ENCODE measurements at places on chromosomes 16 and 17.
A peak's percentile ranks its signal among the peaks of the same experiment; 100 is the strongest.

DNA sequence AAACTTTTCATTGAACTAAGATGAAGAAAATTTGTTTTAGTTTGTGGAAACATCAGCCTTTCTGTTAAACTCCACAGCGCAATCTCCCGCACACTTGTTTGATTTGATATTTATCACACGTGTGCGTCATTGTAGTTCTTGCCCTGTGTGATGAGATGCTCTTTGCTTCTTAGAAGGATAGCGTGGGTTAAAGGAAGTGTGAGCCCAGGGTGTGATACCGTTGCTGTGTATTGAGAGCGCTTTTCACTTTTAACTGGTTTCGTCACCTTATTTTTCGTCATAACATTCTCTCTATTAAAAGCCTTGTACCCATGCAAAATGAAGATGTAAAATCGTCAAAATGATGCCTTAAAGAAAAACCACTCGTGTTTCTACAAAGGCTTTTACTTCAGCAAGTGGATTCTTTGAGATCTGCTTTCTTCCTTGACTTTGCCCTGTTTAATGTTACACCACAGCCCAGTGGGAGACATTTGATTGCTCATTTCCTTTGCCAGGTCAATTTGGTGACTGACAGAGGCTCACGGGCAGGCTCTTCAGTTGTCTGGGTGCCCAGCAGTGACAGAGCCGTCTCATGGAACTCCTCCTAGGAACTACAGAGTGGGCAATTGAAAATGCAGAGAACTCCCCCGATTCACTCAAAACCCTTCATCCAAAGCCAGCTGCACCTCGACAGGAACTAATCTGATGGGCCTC, 61.1 kb downstream of the RPA1 start:
- DNase-seq, result no peak

DNA sequence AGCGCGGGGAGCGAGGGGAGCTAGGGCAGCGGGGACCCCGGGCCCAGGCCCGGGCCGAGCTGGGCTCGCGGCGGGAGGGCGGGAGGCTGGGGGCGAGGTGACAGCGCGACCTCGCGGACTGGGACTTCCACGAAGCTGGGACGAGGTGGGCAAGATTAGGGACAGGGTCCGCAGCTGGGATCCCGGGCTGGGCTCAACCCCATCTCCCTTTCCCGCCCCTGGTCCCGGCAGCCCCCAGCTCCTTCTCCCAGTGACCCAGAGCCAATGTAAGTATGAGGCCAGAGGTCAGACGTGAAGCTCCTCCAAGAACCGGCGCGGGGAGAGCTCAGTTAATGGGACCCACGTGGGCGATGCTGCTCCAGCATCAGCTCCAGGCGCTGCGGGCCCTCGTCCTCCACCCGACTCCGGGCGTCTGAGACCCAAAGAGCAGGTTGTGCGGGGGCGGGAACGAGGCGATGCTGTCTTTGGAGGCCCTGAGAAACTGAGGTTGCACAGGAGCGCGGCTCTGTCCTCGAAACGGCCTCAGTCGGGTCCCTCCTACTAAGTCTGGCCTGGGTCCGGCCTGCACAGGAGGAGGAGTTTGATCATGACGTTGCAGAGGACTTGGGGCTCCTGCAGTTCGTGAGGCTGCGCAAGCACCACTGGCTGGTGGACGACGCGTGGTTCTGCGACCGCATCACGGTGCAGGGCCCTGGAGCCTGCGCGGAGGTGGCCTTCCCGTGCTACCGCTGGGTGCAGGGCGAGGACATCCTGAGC, 585 bp downstream of the ALOX12 start:
- DNase-seq, result no peak

GRCh38 chr16:16815641-16816040, 436.7 kb downstream of the NPIPA7 start:
- no peak for DNase-seq

- no peak for DNase-seq
Measured at GRCh38 chr16:55222486-55222885, 101.5 kb upstream of the IRX6 start.

GRCh38 chr16:50578137-50578536, 29.9 kb downstream of the NKD1 start:
- peak; percentile 76 for DNase-seq

GRCh38 chr17:4711661-4712181, 1.3 kb downstream of the ARRB2 start:
- DNase-seq, result peak; percentile 88

GRCh38 chr16:1647856-1648255, 30.2 kb upstream of the JPT2 start:
- no peak for DNase-seq

DNA sequence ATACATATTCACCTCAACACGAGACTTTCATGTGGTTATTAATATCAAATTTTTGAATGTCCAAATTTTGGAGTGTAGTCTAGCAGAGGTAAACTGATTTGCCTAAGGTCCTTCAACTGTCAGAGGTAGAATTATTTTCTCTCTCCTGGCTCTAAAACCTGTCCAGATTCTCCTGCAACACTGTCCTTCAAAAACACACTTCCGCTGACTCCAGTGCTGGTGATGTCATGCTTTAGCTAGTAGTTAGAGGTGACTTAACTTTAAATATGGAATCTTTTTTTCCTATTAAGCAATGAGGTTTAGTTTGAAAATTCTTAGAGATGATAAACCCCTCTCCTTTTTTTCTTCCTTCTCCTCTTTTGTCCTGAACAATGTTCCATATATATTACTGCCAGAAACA, 10.8 kb upstream of the CBLN1 start:
- no peak for DNase-seq

- DNase-seq, result peak; percentile 37
Measured at GRCh38 chr16:58494981-58495520, 4.9 kb upstream of the NDRG4 start.

- DNase-seq, result no peak
Measured at GRCh38 chr17:32588982-32589381, 102.2 kb downstream of the CDK5R1 start.

- no peak for DNase-seq
Measured at GRCh38 chr17:42922294-42922693, 21.7 kb downstream of the G6PC1 start.

DNA sequence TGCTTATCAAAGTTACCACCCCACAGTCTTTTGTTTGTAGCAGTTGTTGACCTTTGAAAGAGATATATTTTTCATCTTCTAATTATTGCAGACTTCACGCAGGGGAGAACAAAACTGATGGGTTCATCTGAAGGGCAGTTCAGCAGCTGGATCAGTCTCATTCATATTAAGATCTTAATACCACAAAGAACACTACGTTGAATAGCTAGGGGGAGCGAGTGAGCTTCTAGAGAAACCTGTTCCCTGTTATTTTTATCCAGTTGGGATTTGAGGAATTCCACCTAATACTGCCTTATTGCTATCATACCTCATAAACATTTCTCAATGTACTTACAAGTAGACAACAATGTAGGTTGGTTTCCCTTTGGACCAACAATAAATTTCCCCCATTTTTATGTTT, 306.1 kb upstream of the KIF2B start:
- no peak for DNase-seq

DNA sequence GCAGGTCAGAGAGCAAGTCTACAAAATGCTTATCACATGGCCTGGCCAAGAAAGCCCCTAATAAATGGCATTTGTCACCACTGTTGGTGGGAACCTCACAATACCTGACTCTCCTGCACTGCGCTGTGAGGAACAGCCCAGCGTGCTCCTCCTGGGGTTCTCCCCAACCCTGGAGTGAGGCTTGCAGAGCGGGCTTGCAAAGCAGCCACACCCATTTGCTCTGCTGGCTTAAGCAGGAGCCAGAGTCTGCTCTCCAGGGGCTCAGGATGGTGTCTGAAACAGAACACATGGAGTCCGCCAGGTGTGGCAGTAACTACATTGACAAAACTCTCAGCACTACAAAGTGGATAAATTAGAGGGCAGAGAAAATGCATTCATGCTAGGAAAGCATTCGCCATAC, 331.0 kb upstream of the CCL2 start:
- no peak for DNase-seq

- DNase-seq, result no peak
Measured at GRCh38 chr17:76270127-76270592, 5.0 kb downstream of the UBALD2 start.

DNA sequence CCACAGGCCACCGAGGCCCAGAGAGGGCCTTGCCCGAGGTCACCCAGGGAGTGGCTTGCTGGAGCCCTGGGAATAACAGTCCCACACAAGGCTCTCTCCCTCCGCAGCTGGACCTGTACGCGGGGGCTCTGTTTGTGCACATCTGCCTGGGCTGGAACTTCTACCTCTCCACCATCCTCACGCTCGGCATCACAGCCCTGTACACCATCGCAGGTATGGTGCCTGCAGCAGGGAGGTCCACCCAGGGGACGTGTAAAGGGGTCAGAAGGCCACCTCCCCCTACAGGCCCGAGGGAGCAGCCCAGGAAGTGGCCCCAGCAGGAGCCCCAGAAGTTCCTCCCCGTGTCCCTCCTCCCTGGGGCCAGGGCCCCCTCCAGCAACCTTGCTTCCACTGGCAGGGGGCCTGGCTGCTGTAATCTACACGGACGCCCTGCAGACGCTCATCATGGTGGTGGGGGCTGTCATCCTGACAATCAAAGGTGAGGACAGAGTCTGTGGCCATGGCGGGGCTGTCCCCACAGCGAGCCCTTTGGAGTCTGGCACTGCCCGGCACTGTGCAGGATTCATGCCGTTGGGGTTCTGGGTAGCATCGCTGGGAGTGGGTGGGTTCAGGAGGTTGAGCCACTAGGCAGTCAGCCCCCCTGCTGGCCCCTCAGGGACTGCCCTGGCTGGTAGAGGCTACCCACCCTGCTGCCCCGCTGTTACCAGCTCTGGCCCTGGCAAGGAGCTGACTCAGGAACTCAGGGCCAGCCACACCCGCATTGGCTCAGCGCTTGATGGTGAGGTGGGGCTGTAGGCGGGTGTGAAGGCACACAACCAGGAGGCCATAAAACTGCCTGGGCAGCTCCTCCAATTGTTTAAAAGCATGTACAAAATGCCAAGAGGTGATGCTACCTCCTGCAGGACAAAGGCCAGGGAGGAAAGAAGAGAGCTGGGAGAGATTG, 17.3 kb downstream of the SLC5A10 start:
- DNase-seq, result peak; percentile 11

DNA sequence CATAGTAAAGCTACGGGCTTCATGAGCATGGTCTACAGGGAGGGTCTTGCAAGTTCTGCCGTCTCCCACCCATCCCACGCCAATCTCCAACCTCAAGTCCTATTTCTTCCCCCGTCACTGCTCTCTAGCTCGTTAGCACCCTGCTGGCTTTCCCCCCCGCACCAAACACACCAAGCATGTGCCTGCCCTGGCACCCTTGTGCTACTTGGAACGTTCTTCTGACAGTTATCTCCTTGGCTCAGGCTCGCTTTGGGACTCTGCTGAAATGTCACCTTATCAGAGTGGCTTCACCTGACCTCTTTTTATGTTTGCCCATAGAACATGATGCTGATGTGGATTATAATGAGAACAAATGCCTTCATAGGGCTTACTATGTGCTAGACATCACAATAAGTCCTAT, 21.9 kb downstream of the GLYR1 start:
- no peak for DNase-seq

DNA sequence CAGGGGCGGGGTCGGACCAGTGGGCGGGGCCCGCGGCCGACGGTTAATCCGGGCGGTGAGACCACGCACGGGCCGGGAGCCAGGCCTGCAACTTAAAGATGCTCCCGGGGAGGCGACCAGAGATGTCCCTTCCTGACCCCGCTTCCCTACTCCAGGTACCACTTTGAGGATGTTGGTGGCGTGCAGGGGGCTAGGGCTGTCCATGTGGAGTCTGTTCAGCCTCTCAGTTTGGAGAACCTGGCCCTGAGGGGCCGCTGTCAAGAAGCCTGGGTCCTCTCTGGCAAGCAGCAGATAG, 580 bp downstream of the RANGRF start:
- DNase-seq, result no peak

DNA sequence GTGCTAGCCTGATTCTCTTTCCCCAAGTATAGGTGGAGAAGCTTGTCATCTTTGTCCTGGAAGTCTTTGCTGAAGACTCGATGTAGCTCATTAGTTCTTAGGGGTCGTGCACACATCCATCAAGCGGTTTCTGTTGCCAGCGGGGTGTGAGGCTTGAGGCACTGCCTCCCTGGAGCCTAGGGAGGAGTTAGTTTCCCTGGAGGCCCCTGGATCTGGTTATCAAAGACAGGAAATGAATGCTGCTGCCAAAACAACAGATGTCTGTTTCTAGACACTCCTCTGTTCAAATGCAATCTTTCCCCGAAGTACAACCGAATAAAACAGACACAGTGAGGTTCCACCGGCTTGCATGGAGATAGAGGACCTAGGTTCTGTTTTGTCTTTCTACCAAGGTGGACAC, 17.5 kb downstream of the HS3ST4 start:
- DNase-seq, result no peak

GRCh38 chr16:49019081-49019633, 262.5 kb downstream of the CBLN1 start:
- DNase-seq, result no peak

DNA sequence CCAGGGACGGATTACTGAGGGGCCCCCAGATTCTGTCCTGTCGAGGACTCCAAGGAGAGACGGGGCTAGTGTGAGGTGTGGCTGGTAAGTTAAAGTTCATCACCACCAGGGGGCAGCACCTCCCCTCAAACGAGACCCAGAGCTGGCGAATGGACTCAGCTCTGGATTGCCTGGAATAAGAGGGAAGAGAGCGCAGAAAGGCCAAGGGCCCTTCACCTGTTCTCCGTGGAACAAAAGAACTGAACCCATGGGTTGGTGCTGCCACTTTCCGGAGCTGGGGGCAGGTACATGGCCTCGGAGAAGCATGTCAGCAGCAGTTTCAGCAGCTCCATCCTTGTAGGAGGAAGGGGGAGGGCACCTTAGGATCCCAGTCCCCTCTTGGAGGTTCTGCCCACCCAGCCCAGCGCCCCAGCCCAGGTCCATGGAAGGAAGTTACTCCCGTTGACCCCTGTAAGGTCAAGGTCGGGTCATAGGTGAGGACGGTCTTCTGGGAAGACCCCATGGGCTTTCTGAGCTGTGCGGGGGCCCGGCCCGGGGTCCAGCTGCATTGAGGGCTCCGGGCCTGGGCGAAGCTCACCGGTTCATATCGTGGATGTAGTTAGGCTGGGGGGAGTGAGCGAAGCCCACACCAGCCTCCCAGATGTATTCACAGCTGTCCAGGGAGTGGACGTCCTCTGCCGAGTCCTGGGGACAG, 10.8 kb downstream of the HID1 start:
- peak; percentile 76 for DNase-seq

- DNase-seq, result peak; percentile 82
Measured at GRCh38 chr17:38660097-38661025, 14.4 kb downstream of the EPOP start.

Measured in inflammatory macrophage treated with lipopolysaccharide for 4 hours (primary cell).